ENCODE measurements at places on chromosomes 11 and 22.

DNA sequence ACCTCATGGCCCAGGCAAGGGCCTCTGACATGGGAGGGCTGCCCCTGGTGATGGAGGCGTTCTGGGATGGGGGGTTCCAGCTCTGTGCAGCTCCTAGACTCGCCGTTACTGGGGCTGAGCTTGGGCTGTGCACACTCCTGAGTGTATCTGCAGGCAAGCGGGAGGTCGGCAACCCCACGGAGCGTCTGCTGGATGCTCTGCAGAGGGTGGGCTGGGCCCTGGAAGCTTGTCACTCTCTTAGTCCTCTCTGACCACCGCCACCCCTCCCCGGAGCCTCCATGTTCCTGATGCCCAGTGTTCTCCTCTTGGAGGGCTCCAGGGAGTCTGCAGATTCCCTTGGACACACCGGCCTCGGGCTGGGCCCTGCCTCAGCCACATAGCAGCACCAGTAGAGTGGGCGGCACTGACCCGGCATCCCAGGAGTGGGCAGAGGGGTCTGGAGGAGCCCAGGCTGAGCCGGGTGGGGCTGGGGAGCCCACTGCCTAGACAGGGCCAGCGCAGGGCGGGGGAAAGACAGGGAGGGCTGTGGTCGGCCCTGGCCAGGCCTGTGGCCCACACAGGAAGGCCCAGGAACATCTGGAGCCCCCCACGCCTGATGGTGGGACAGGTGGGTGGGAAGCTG, 20.6 kb upstream of the MUC5B start:
- DNase-seq = no peak

GRCh38 chr11:111253131-111253530, 7.6 kb downstream of the POU2AF2 start:
- no peak for DNase-seq

DNA sequence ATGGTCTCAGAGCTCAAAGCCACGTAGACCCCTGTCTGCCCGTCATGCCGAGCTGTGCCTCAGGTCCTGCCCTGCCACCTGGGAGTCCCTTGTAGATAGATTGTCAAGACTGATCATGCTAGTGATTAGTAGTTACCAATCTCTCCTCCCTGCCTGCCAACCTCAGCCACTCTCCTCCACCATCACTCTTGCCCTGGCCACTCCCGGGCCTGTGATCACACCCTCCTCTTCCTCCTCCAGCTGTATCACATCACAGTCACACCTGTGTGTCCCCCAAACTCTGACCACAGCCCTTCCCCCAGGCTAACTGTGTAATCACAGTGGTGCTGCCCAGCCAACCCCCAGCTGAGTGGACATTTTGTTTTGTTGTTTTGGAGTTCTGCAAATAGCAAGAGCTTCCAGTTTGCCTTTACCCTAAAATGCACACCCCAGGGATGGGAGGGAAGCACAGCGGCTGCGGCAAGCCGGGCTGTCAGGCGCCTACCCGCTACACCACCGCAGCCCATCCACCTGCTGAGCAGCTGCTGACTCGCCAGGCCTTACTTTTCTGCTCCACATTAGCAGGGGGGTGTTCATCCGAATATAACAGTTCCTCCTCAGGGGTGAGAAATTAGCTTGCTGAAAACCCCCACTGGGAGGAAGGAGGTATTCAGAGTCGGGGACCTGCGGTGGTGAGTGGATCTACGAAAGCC, 45.8 kb downstream of the LRFN4 start:
- DNase-seq = no peak

GRCh38 chr11:12684315-12684714, 10.1 kb downstream of the TEAD1 start:
- DNase-seq = no peak

DNA sequence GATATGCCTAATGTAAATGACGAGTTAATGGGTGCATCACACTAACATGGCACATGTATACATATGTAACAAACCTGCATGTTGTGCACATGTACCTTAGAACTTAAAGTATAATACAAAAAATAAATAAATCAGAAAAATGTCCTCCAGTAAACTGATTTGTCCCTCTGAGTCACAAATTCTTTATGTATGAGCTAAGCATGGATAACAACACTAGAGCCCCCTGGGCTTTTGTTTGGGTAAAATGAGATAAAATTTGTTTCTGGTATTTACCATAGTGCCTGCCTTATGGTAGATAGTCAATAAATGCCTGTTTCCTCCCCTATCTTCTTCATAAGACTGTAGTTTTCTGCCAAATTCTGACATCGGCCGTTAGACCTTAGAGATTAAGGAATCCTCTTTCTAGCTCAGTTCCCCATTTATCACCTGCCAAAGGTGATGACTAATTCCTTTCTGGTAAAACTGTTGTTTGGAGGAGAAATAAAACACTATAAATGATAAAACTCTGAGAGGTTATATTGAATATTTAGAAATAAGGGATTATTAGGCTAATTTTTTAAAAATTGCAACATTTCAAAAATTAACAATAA, 43.6 kb upstream of the LUZP2 start:
- no peak for DNase-seq

DNA sequence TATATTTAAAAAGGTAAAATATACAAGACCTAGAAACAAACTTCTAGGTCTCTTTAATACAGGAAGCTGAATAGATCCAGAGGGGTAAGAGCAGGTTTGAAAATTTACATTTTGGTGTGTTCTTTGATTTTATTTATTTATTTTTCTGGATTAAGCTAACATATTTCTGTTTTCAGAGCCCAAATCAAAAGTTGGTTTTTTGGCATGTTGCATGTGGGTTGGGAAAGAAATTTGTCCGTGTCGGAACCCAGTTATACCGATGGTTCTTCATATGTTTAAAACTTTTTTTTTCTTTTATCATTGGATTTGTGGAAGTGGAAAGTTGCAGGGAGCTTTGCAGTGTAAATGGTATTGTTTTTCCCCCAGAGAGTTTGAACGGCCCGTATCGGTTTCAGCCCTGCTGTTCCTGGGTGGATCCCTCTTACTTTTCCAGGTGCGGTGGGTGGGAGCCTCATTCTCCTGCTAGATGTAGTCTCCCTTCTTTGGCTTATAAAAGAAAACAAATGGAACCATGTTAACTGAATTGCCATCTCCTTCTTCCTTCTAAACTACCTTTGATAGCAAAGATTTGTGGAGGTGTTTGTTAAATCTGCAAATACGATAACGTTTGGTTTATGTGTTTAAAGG, 746 bp downstream of the CTNND1 start:
- DNase-seq = no peak

GRCh38 chr22:49462291-49462690, 365.4 kb downstream of the BRD1 start:
- DNase-seq = no peak

GRCh38 chr22:44455963-44456358, 42.1 kb downstream of the RTL6 start:
- no peak for DNase-seq

DNA sequence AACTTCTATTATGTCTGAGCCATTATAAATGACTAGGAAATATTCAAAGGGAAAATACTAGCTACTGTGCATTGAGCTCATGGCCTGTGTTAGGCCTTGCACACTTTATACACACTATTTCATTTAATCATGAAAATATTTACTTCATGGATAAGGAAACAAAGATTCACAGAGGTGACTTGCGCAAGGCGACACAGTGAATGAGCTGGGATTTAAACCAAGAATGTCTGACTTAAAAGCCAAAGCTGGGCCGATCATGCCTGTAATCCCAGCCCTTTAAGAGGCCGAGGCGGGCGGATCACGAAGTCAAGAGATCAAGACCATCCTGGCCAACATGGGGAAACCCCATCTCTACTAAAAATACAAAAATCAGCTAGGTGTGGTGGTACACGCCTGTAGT, 231.5 kb downstream of the MIAT start:
- no peak for DNase-seq

DNA sequence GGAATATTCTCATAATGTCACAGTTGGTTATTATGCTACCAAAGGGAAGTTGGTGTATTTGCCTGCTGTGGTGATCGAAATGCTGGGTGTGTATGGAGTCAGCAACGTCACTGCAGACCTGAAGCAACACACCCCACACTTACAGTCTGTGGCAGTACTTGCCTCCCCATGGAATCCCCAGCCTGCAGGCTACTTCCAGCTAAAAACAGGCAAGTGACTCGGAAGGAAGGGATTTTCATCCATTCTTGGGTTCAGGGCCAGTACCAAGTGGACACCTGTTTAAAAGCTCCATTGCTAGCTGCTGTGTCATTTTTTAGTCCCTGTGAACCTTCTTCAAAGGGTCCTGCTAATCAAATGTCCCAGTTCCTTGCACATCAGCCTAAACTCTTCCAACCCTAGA, 149.6 kb downstream of the C11orf91 start:
- no peak for DNase-seq

DNA sequence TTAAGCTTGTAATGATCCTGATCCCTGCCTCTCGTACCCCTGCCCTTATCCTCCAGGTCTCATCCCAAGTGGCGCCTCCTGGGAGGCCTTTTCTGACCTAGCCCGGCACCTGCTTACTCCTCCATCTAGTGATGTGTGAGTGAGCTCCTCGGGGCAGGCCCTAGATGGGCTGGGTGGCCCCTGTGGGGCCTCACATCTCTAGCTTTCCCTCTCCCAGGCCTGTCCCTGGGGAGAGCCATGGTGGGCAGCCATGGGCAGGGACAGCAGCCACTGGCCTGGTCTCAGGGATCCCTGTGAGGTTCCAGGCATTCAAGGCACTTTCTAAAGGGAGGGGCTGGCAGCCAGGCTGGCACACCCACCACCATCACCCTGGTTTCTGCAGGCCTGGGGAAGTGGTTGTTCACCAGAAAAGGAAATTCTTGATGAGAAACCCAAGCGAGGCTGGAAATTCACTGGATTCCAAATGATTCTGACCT, 27.9 kb downstream of the GNAZ start:
- no peak for DNase-seq

DNA sequence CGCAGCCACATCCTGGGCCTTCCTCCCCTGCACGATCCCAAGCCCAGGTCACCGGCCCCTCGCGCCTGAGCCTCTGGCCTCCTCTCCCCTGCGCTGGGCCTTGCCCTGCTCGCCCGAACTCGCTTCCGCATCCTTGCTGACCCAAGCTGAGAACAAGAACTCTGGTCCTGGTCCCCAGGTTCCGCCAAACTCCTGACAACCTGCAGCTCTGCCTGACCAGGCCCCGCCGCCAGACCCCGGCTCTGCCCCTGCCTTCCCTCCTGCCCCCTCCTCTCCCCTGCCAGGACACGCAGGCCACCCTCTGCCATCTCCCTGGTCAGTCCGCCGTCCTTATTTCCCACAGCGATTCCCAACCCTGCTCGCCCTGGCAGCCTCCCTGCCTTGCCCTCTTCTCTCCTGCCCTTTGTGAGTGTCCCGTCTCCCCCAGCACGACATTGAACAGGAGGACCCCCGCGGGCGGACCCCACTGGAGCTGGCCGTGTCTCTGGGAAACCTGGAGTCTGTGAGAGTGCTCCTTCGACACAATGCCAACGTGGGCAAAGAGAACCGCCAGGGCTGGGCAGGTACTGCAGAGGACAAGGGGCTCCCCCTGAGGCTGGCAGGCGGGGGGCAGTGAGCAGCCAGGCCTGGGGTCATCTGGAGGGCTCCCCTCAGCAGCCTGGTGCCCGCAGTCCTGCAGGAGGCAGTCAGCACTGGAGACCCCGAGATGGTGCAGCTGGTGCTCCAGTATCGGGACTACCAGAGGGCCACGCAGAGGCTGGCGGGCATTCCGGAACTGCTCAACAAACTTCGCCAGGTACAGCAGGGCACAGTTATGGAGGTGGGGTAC, 762 bp downstream of the ANKRD13D start:
- DNase-seq = no peak

GRCh38 chr22:23684561-23685031, 6.2 kb upstream of the RGL4 start:
- DNase-seq = no peak

DNA sequence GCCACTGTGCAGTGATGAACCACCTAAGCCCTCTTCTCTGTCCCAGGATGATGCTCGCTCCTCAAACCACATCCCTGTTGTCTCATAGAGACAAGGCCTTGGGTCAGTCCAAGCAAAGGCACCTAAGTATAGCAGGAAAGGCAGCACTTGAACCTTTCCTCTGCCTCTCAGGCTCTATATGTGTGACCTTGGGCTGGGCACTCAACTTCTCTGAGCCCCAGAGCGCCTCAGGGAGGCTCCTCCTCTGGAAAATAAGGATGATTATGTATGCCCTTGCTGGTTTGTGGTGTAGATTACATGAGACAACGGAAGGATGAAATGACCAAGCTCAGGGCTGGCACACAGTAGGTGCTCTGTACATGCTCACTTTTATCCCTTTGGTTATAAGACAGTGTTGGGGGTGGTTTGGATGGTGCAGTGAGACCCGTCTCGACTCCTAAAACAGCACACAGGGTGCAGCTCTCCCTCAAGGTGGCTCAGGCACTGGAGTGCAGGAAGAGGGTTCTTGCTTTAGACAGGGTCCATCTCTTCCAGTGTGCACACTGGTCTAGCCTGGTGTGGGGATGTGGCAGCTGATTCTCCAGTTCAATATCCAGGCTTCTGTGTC, 40.2 kb upstream of the ACCSL start:
- no peak for DNase-seq

GRCh38 chr22:36741968-36742367, 34.0 kb downstream of the IFT27 start:
- no peak for DNase-seq

- DNase-seq = no peak
These were observed 16.2 kb upstream of the TRMU start for GRCh38 chr22:46319319-46319718.

DNA sequence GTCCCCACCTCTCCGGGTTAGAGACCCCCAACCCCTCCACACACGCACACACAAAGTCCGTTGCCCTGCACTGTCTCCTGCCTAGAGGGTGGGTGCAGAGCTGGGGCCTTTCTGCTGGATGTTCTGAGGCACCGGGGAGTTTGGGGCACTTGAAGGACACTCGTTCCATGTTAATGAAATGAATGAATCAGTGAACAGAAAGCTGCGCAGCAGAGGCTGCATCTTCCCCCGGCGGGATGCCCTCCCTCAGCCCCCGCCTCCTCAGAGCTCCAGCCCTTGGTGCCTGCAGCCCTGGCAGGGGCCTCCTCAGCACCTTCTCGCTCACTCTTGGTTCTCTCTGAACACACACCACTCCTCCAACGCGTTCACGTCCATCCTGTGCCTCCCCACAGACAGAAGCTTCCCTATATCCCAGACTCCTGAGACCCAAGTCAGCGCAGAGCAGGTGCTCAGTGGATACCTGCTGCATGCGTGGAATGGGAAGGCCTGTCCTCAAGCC, 611.9 kb downstream of the TBC1D22A start:
- DNase-seq = no peak

DNA sequence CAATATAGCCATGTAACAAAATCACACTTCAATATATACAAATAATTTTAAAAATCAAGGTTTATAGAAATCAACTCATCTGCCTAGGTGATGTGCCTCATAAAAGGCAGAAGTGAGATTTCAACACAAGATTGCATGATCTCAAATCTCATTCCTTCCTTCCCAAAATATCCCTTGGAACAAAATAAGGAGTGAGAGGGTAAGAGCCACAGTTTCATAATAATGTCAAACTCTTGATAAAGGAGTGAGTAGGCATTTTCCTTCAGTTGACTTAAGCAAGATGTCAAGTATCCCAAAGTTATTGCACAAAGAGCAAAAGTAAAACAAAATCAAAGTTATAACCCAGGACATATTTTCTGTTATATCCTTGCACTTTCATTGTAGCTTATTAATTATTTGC, 81.3 kb downstream of the C22orf31 start:
- no peak for DNase-seq
